Adipocyte (in vitro differentiated cells): ENCODE measurements at places on chromosomes 2 and 18.
A peak's percentile ranks its signal among the peaks of the same experiment; 100 is the strongest.

GRCh38 chr2:223674998-223675609, 72.9 kb upstream of the SCG2 start:
- peak; percentile 22 for DNase-seq

- no peak for DNase-seq
Measured at GRCh38 chr2:130313812-130314334, 28.8 kb upstream of the IMP4 start.

GRCh38 chr18:27652480-27653121, 467.5 kb upstream of the CHST9 start:
- DNase-seq, result peak; percentile 14

- DNase-seq, result peak; percentile 56
Measured at GRCh38 chr2:227033471-227034148, 130.4 kb downstream of the COL4A4 start.

DNA sequence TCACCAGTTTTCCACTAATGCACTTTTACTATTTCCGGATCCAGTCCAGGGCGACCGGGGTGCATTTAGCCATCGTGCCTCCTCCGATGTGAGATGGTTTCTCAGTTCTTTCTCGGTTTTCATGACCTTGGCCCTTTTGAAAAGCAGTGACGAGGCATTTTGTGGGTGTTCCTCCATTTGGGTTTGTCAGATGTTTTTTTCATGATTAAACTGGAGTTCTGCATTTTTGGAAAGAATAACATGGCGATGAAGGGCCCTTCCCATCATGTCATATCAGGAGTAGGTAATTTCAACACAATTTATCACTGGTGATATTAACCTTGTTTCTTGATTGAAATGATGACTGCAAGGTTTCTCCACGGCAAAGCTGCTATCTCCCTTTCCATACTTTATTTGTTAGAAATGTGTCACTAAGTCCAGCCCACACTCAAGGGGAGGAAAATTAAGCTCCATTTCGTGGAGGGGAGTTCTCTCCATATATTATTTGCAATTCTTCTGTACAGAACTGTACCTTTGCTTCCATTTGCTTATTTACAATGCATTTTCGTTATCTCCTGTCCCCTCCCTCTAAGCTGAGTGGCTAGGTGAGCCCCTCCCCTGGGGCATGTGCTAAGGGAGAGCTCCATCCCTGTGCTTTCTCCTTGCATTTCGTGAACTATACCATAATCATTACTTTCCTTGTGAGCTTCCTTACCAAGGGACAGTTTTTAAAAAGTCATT, 8.9 kb upstream of the KLF11 start:
- no peak for DNase-seq

- no peak for DNase-seq
Measured at GRCh38 chr2:200034816-200035215, 79.4 kb downstream of the MAIP1 start.

DNA sequence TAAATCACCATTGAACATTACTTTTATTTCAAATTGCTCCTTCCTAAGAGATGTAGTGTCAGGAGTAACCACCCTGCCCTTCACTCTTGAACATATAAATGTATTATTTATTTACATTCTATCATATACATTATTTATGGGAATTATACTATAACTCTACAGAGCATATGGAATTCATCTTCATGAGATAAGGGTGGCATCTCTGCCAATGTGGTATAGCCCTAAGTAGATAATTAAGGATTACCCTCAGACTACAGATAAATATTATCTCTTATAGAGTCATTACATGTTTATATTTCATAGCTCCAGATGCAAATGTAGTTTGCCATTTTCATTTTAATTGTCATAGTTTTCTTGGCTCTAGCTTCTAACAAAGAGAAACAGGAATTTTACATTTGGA, 17.3 kb downstream of the MEIS1 start:
- no peak for DNase-seq

- peak; percentile 90 for DNase-seq
Measured at GRCh38 chr2:47269316-47270232, 114.5 kb upstream of the STPG4 start.
